Glutamatergic neuron (in vitro differentiated cells): ENCODE measurements at places on chromosomes 1 and 21. TPM values are rescaled to one million over a fixed set of nuclear protein-coding genes. Genes with fewer than 3 reads are reported as not detected.

DNA sequence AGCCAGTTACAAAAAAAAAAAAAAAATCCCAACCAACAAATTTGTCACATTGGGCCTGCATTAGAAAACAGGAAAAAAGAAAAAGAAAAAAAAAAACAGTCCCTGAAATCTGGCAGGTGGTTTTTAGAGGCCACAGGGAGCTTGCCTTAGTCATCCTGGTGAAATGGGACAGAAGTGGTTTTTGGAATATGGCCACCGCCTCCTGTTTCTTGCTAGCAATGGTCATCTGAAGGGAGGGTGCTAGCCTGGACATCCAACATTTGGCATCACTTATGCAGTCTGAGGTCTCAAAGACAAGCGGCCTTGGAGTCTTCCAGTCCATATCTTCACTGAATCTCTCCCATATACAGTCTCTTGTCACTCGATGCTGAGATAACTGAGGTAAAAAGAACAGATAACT lies 20.1 kb upstream of the NKAIN1 start:
- DNase-seq: no peak

SERTAD4 gene
- 1.5 TPM for total RNA-seq

RGS13 gene
- total RNA-seq: not detected

MPZ gene
- total RNA-seq: 16.4 TPM

JAK1 gene
- total RNA-seq: 16.9 TPM

KRTAP19-1 gene
- total RNA-seq: not detected

- DNase-seq: no peak
These were observed 205.3 kb downstream of the PBX1 start for GRCh38 chr1:164764333-164764732.

- no peak for DNase-seq
These were observed 65.9 kb upstream of the GADD45A start for GRCh38 chr1:67619080-67619479.

DNA sequence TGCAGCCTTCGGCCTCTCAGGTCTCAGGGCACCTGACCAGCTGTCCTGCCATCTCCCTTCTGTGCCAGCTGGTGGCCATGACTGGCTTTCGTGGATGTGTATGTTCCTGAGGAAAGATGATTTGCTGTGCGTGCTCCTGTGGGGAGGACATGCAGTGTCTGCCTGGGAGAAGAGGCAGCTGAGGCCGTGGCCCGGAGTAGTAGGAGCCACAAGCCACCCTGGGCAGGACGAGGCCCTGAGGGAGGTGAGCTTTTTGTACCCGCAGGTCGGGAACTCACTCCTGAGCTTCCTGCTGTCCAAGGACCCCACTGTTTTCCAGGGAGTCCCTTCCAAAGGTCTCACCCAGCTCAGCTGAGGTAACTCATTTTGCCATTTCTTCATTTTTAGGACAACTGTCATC lies 58.5 kb downstream of the PIK3CD start:
- no peak for DNase-seq

GRCh38 chr1:45443580-45444446 lies 47.1 kb downstream of the TESK2 start:
- no peak for DNase-seq

DNA sequence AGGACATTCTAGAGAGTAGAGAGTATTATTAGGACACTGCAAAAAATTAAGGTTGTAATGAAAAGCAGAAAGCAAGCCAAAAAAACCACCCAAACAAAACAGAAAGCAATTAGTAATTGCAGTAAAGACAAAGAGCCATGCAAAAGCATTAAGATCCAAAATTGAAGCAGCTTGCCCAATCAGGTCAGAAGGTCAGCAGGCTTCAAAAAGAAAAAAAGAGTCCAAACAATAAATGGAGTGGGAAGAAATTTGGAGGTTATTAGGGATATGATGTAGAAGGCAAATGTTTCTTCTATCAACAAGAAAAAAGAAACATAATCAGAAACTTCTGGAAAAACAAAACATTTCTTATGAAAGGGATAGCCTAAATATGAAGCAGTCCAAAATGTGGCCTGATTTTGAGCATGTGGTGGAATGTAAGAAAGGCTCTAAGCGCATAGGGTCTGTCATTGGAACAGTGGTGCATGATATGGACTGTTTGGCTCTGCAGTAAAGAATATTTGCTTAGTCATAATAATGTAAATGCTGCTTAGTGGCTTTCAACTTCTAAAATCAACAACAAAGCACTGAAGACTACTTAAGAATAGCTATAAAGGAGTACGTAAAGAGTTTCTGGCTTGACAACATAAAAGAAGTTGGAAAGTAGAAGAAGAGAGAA lies 4.8 kb downstream of the STUM start:
- DNase-seq: no peak

DNA sequence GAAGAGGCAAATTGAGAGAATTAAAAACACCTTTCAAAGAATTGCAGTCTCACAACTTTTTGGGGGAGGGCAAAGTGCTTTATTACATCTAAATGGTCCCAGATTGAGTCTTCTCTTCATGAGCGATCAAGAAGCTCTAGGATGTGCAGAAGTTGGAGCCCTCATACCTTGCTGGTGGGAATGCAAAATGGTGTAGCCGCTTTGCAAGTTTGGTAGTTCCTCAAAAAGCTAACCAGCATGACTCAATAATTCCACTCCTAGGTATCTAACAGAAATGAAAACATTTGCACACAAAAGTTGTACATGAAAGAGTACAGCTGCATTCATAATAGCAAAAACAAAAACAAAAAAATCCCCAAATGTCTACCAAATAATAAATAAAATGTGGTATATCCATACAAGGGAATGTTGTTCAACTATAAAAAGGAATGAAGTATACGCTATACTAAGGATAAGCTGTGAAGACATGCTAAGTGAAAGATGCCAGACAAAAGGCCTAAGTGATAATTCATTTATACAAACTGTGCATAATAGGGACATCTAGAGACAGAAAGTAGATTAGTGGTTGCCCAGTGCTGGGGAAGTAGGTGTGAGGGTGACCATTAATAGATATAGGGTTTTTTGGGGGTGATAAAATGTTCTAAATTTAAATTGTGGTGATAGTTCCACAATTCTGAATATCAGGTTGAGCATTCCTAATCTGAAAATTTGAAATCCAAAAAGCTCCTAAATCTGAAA lies 55.2 kb downstream of the SELENOF start:
- DNase-seq: no peak

DNA sequence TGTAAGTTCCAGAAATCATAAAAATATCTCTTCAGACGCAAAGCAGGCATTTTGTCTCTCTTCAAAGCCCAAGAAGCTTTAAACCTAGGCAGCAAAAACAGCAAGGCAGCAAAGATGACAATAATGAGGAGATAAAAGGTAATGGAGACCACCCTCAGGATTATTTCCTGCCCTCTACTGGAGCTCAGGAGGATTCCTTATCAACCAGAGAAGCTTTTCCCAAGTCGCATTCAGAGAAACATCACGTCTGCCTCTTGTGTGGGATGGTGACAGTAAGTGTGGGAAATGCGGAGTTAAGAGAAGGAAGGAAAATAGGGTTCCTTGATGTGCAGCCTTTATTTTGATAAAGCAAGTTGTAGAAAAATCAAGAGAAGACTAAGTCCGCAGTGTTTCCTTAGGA lies 365.8 kb downstream of the RGS7 start:
- DNase-seq: no peak

DNA sequence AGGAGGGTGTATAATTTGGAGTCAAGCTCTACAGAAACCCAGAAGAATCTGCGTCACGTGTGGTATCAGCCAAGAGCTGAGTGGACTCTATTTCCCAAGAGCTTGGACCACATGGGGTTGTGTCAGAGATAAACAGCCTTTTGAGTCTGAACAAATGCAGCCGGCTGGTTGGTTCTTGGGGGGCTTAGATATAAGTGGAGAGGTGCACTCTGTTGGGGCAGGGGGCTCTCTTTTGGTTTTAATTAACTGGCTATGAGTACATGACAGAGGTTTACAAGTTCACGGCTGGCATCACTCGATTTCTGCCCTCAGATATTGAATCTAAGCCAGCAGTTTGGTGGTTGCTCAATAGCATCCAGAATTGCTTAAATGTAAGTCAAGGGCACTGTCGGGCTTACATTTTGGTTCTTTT lies 501 bp upstream of the MRAP start:
- DNase-seq: no peak

- no peak for DNase-seq
These were observed 2.5 kb upstream of the TRPM2 start for GRCh38 chr21:44350773-44351481.

- DNase-seq: no peak
These were observed 3.0 kb upstream of the PEX10 start for GRCh38 chr1:2415337-2415736.

- DNase-seq: no peak
These were observed 62.6 kb upstream of the ACOT11 start for GRCh38 chr1:54485416-54485815.

- no peak for DNase-seq
These were observed 640.2 kb downstream of the PTPRC start for GRCh38 chr1:199279067-199279466.

TYW3 gene
- 7.6 TPM for total RNA-seq

GRCh38 chr1:47757226-47757975 lies 239.8 kb downstream of the TRABD2B start:
- DNase-seq: no peak

DNA sequence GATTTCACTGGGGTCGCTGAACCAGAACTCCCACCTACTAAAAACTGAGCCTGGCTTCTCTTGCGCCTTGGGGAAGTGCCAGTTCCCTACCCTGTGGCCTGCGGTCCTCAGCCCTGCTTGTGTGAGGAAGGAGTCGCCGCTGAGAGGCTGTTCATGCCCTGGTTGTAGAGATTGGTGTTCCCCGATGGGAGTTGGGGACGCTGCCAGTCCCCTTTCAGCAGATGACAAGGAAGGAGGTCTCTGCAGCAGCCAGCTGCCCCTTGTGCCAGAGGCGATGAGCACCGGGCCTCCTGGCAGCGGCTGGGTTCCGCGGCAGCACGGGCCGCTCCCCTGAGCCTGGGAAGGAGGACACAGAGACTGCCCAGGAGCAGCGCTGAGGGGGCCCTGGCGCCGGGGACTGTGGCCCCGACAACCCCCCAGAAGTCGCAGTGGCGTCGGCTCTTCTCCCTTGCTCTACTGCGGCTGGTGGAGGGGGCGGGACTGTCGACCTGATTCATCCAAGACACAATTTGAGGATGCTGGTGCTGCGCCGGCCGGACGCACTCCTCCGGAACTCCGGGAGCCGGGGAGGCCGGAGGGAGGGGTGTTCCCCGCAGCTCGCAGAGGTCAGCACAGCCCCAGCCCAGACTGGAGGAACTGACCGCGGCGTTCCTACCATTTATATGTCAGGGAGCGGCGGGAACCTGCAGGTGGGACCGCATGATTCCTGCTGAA lies 12.0 kb upstream of the ADORA3 start:
- DNase-seq: peak; percentile 26

CNIH3 gene
- total RNA-seq: 4.4 TPM

DNA sequence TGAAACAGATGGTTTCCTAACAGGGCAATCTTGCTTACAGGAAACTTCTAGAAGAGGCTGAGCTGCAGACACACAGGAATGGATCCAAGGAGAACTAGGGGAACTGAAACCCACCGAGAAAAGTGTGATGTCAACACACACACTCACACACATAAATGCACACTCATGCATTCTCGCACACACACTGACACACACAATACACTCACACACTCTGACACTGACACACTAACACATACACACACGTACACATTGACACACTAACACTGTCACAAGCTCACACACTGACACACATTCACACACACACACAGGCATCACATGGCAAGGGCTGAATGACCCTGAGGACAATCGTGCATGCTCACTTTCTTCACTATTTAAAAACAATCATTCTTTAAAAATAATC lies 142.7 kb downstream of the NPHP4 start:
- no peak for DNase-seq

DNA sequence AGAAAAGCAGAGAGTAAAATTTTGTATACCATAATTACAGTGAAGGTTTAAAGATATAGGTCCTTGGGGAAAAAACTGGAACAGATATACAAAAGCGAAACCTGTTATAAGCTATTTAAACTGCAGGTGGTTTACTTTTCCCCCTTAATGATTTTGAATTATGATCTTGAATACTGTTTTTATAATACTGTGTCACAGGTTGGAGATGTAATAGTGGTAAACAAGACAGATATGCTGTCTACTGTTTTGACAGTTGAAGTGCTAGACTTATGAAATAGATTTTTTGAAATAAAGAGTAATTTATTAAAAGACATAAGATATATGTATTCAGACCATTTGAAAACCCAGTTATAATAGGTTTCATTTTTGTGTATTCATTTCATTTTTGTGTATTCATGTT lies 129.4 kb downstream of the CD247 start:
- DNase-seq: no peak

DDAH1 gene
- total RNA-seq: 5.4 TPM

- no peak for DNase-seq
These were observed 113.0 kb downstream of the SMYD3 start for GRCh38 chr1:246394121-246394520.

- DNase-seq: no peak
These were observed 3.4 kb downstream of the TNFRSF25 start for GRCh38 chr1:6462412-6463119.

GRCh38 chr1:2343023-2343935 lies 48.1 kb downstream of the MORN1 start:
- DNase-seq: peak; percentile 22

NRIP1 gene
- 51.5 TPM for total RNA-seq

KRTAP12-4 gene
- not detected for total RNA-seq

RIIAD1 gene
- total RNA-seq: 3.8 TPM

DNA sequence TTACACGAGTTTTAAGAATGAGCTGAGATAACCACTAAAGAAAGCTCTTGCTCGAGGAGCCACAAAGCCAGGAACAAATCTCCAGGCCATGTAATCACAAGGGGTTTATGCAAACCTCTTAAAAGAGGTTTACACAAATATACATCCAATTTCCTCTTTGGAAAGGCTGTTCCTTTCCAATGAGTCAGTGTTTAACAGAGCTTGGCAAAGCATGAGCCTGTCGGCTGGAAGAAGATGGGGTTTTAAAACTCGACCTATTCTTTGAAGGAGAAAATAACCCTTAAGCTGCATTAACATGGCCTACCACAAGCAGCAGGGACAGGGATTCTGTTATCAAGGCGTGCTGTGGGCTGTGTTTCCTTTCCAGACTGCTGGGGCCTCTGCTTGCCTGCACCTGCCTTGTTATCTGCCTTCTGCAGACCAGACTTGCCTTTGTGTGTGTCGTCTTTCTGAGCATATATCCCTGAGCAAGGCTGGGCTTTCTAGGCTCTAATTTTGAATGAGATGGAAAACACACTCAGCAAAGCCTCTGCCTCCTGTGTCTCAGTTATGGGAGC lies 40.6 kb upstream of the CYP2J2 start:
- DNase-seq: no peak

GABPB2 gene
- 5.4 TPM for total RNA-seq

GRCh38 chr21:44931137-44931500 lies 8.7 kb upstream of the SLX9 start:
- DNase-seq: no peak

DNA sequence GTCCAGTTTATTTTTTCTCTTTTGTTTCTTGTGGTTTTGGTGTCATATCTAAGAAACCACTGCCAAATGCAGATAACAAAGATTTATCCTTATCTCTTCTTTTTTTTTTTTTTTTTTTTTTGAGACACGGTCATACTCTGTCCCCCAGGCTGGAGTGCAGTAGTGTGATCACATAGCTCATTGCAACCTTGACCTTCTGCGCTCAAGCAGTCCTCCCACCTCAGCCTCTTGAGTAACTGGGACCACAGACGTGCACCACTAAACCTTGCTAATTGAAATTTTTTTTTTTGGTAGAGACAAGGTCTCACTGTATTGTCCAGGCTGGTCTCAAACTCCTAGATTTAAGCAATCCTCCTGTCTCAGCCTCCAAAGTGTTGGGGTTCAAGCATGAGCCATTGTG lies 8.9 kb downstream of the SLC66A1 start:
- no peak for DNase-seq

S100A7A gene
- total RNA-seq: not detected
